ENCODE measurements at places on chromosomes 7 and 10.

- no peak for DNase-seq
These were observed 35.8 kb downstream of the GBX1 start for GRCh38 chr7:151131592-151132293.

- no peak for DNase-seq
These were observed 11.0 kb upstream of the TNKS2 start for GRCh38 chr10:91787258-91787657.

DNA sequence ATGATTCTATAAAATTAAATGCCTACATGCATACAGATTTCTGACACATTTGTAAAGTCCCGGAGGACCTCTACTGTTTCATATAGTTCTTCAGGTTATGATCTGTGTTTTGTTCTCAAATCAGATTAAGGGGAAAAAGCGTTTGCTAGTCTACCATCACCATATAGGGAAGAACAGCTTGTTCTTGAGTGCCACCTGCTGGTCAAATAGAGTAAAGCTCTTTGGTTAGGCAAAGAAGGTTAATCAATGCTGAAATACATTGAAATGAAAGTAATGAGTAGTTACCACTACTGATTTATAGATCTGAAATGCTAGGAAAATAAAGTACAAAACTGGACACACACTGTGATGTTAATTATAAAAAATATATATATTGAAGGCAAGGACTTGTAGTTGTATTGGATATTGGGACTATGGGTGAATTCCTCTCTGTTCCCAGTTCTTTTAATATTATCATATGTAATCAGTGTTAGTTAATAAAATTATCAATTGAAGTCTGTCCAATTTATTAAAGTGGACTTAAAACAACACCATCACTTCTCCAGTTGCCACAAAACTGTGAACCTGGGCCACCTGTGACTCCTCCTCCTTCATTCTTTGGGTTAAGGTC is 72.6 kb upstream of the PDLIM1 start:
- no peak for DNase-seq

DNA sequence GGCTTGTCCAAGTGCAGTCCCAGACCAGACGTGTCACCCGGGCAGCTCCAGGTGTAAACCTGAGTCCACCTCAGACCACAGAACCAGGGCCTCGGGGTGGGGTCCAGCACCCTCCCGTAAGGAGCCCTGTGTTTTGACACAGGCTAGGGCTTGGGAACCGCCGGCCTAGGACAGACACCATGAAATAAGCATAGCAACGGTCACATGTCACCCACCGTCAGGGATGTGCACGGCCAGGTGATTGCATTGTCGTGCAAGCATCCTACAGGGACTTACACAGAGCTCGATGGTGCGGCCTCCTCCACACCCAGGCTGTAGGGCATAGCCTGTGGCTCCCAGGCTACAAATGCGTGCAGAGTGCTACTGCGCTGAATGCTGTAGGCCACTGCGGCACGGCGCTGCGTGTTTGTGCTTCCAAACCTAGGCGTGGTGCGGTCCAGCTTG is 10.6 kb downstream of the ZFAND2A start:
- DNase-seq, result no peak

DNA sequence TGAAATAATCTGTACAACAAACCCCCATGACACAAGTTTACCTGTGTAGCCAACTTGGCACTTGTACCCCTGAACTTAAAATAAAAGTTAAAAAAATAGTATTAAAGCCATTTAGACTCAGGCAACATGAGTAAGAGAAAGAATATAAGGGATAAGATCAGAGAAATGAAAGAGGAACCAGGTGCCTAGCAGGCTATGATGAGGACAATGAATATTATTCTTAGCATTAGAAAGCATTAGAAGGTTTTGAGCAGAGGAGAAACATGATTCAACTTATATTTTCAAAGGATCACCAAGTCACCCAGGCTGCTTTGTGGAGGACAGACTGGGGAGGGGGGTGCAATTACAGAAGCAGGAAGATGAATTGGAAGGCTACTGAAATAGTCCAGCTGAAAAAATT is 48.1 kb upstream of the TES start:
- no peak for DNase-seq

GRCh38 chr7:157509226-157509625 is 172.4 kb downstream of the DNAJB6 start:
- DNase-seq, result no peak

Data from T-helper 1 cell (primary cell).